NCI-H1092 (cell line): ENCODE measurements at places on chromosomes 2 and 18.
A peak's percentile ranks its signal among the peaks of the same experiment; 100 is the strongest.

GRCh38 chr2:177585234-177585863, 192.8 kb downstream of the AGPS start:
- DNase-seq, result no peak

- DNase-seq, result no peak
Observed at GRCh38 chr2:217835931-217836891, 166.6 kb downstream of the TNS1 start.

- DNase-seq, result no peak
Observed at GRCh38 chr2:11968521-11968920, 222.1 kb downstream of the LPIN1 start.

DNA sequence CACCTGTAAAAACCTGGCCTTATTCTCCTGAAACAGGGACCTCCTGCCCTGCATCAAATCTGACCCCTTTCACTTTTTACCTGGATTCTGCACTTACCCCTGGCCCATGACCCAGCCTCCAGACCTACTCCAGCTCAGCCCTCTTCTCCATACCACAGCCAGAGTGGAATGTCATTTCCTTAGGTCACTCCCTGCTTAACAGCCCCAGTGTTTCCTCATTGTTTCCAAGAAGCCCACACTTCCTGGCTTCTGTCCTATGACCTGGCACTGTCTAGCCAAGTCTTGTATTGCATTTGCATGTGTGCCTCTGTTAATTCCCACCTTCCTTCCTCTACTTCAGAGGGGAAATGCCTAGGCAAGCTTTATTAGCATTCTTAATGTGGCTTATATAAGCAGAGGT, 51.4 kb upstream of the TRIB2 start:
- DNase-seq, result no peak

DNA sequence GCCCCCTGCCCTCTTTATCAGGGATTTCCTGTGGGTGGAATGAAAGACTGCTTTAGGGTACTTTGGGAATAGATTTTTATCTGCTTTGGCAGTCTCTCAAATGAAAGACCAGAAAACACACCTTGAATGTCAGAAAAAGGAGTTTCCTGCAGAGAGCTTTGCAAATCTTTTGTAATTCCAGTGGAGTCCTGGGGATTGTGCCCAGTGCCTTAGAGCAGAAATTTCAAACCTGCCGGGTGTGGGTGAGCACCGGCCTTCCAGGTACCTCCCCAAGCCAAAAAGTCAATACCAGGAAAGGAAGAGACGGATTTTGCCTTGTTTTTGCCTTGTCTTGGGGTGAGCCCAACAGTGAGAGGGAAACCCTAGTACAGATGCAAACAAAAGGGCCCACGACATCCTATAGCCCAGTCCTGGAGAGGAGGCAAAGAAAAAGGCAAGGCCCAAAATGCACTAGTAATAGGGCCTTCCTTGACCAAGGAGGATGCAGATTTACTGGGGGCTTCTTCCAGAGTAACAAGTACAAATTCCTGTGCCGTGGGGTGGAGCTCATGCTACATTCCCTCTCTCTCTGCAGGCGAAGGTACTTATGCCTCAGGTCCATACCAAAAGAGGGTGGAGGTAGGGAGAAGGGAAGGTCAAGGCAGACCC, 36.4 kb downstream of the FOXI3 start:
- no peak for DNase-seq

DNA sequence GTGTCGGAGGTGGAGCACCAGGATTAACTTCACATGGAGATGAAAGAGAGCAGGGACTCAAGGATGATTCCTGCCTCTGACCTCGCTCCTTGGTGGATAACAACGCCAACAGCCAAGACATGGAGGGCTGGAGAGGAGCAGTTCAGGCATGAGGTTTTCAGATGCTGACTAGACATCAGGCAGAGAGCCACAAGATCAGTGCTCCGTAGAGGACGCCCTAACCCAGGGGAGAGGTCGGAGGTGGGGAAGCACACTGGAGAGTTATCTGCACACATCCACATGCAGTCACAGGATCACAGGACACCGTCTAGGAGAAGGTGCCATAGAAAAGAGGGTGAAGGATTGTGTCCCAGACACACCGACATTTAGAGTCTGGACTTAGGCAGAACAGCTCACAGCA, 344.3 kb downstream of the EIPR1 start:
- no peak for DNase-seq

- no peak for DNase-seq
Observed at GRCh38 chr2:32564417-32565035, 63.3 kb upstream of the TTC27 start.

GRCh38 chr2:215929602-215930335, 83.6 kb downstream of the MREG start:
- no peak for DNase-seq

DNA sequence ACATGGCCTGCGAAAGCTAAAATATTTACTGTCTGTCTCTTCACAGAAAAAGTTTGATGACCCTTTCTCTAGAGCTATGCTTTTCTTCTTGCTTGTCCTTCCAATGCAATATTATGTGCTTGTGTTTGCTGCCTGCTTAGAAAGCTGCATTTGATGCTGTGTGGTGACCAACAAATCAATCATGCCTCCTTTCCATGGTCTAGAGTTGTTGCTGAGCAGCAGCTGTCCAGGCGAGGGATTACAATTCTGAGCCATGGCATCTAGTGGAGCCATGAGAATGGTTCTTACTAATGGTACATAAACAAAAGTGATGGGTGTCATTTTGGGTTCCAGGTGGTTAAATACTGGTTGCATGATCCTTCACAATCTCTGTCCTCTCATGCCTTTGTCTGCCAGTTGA, 1142.1 kb downstream of the DPP10 start:
- no peak for DNase-seq

GRCh38 chr2:10329880-10330699, 27.4 kb downstream of the HPCAL1 start:
- DNase-seq, result no peak

DNA sequence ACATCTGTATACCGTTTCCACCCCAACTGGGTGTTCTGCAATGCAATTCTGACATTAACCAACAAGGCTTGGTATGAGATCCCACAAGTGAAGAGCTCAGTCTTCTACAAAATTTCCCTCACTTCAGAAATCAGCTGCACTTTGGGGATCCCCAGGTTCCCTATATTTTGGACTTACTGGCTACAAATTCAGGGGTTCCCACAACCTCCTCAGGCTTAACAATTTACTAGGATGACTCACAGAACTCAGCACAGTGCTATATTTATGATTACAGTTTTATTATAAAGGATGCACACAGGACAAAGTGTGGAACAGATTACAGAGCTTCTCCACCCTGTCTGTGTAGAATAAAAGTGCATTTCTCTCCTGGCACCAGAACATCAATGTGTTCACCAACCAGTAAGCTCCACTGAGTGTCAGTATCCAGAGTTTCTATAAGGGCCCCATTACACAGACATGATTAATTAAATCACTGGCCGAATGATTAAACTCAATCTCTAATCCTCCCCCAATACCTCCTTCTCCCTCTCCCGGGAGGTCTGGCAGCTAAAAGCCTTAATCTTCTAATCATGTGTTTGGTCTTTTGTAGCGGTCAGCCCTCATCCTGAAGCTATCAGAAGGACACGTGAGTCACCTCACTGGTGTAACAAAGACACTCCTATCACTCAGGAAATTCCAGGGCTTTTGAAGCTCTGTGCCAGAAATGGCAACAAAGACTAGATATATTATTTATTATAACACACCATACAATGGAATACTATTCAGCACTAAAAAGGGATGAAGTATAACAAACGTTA, 84.6 kb downstream of the SLC66A3 start:
- DNase-seq, result no peak

- no peak for DNase-seq
Observed at GRCh38 chr2:199348871-199349270, 108.9 kb downstream of the SATB2 start.

- no peak for DNase-seq
Observed at GRCh38 chr18:25332002-25332401, 20.0 kb downstream of the ZNF521 start.

- DNase-seq, result no peak
Observed at GRCh38 chr2:240277807-240278522, 137.5 kb upstream of the OTOS start.

DNA sequence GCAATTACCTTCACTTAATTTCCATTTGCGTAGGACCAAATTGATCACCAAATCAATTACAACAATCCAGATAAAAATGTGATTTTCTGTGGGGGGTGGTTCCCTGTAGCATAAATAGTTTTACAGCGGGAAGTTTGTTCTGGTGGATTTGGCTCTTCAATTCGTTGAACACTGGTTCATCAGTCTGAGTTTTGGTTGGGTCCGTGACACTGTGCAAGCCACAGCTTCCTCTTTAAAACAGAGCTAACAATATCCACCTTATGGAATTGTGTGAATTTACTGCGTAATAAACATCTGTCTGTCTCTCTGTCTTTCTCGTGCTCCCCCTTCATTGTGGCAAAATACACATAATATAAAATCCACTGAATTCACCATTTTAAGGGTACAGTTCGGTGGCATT, 310.8 kb downstream of the TGIF1 start:
- no peak for DNase-seq

DNA sequence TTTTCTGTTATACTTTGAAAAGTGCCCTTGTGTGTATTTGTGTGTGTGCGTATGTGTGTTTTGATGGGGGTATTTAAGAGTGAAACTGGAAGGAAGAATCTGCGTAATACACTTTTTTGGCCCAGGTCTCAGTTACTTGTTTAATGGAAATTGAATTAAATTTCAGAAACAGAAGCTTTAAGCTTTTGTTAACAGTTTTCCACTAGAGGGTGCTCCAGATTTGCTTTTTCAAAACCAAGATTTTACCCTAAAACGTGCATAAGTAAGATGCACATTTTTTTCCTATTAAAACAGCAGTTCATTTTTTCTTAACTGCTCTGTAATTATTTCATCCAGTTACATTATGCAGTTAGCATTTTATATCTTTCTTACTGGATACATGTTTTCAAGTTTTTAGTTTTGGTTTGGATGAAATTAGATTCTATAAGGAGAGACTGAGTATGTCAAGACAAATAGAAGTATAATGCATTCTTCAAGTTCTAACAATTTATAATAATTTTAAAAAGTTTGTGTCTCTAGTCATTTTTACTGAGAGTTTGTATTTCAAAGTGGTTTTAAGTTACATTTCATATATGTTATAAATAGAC, 97.2 kb downstream of the PIK3C3 start:
- DNase-seq, result no peak

GRCh38 chr18:32200766-32201165, 10.9 kb downstream of the MEP1B start:
- peak; percentile 58 for DNase-seq

- DNase-seq, result peak; percentile 86
Observed at GRCh38 chr2:147843864-147844696, 749 bp upstream of the ACVR2A start.

DNA sequence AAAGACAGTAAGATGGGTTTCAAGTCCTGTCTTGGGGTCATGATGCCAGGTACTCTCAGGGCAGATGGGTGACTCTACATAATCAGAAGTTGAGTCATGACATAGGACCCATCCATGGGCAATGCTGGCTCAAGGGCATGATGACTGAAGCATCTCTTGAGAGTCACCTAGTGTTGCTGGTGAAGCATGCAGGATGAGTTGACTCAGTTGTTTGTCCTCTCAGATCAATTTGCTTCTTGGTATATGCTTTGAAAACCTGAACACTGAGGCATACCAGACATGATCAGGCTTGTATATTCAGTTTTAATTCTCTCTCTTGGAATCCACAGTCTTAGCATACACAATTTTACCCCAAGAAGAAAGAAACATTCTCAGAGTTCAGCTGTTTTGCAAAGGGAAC, 658.9 kb upstream of the NXPH2 start:
- no peak for DNase-seq
